Stimulated activated CD4-positive, alpha-beta T cell treated with anti-CD3 and anti-CD28 coated beads, Interleukin-1b, Interleukin-23, amount 100 ng/mL, for 48 hours (primary cell): ENCODE measurements at places on chromosomes 5 and 9.

DNA sequence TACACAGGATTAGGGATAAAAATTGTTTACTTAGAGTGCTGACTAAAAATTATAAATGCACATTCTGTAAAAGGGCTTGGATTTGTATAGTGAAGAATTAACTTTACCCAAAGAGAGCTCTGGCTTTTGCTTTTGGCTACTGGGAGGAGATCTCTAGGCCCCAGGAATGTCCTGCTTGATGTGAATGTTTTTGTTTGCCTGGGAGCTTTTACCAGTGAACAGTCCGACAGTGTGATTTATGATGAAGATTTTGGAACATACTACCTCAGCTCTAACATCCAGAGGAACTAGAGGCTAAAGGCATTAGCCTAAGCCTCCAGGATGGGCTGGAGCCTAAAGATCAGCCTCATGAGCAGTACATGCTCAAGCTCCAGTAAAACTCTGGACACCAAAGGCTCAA, 103.7 kb upstream of the RFX3 start:
- no peak for DNase-seq

- DNase-seq: no peak
These were observed 284.4 kb downstream of the DNAH5 start for GRCh38 chr5:13660072-13660471.

- no peak for DNase-seq
These were observed 51.0 kb downstream of the ADAMTS2 start for GRCh38 chr5:179294131-179294780.

DNA sequence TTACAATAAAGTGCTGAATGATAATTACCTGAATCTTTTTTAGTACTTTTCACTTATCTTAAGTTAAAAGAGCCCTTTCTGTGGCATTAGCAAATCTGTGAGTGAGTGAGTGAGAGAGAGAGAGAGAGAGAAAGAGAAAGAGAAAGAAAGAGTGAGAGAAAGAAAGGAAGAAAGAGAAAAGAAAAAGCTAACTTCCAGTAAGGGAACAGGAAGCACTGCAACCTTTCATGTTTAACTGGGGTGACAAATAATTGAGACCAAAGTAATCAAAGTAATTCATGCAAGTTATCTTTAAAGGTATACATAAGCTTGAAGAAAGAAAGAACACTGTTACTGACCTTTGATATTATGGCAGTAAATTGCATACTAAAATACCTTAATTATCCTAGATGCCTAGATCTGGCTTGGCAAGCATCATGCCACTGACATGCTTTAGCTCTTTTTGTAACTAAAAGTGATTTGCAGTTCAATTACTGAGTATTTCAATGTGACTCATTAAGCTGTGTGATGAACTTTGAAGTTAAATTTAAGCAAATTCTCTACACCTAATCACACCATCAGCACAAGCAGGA, 21.7 kb downstream of the FEM1C start:
- DNase-seq: no peak

DNA sequence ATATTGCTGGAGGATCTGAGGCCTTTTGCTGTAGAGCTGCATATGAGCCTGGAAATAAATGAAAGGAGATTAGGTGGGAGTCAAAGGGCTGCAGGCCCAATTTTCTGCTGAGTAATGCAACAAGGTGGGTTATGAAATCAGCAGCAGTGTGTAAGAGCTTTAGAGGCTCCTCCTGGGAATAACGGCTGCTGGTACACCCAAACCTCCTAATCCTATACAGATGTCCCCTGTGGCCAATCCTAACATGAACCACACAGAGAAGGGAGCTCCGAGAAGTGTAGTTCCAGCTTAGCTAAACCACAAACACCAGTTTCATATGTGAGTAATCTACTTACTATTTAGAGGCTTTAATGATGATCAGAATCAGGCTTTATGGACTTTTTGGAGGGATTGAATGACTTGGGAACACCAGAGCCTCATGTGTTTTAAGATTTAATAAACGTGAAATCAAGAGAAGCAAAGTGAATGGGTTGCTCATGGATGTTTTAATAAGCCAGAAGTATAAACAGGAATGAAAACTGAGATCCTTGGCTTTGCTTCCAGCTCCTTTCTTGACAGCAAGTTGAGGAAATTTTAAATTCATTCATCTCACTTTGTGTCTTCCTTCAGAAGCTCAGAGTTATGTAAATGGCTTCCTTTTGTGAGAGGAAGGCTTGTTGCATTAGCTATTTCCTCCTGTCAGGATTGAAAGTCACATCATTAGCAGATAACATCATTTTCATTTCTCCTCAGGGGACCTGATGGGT, 437.5 kb downstream of the TMEM232 start:
- no peak for DNase-seq

GRCh38 chr9:32426278-32426939, 42.0 kb downstream of the ACO1 start:
- no peak for DNase-seq

DNA sequence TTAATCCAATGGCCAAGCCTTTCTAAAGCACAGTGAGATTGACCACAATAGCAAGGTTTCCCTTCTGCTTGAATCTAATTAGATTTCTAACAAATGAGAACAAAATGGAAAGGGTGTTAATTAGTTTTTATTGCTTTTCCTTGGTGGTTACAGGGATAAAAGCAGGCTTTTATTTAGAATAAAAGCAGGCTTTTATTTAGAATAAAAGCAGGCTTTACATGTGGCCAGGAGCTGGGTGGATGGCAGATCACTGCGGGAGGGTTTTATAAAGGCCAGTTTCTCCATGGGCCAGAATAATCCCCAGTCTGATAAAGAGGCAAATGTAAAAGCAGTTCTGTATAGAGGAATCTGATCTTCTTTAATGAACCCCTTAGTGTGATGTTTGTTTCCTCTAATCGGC, 470.2 kb downstream of the TMEM232 start:
- DNase-seq: no peak

DNA sequence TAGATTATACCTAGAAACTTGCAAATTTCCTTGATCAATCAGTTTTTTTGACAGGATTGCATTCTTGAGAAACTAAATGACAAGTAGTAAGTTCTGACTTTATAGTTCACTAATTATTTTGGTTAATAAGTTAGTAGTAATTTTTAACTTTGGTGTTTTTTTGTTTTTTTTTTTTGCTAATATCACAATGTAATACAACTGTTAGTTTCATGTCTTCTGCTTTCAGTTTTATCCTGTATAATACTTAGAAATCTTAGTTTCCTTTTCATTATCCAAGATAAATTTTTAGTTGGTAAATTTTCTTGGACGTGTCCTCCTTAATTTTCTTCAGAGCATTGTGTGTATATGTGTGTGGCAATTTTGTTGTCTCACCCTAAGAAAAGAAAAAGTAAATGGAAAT, 57.8 kb downstream of the CWC27 start:
- DNase-seq: no peak

GRCh38 chr5:26498972-26499371, 539.4 kb downstream of the CDH9 start:
- no peak for DNase-seq

DNA sequence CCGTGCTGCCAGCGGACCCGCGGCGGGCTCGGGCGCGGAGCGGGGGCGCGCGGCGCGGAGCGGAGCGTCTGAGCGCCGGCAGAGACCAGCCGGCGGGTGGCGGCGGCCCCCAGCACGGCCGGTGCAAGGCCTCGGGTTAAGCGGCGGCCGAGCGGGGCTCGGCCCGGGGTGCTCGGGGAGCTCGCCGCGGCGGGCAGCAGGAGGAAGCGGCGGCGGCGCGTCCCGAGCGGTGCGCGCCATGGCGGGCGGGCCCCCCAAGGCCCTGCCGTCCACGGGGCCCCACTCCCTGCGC, 150 bp downstream of the SNX30 start:
- no peak for DNase-seq

DNA sequence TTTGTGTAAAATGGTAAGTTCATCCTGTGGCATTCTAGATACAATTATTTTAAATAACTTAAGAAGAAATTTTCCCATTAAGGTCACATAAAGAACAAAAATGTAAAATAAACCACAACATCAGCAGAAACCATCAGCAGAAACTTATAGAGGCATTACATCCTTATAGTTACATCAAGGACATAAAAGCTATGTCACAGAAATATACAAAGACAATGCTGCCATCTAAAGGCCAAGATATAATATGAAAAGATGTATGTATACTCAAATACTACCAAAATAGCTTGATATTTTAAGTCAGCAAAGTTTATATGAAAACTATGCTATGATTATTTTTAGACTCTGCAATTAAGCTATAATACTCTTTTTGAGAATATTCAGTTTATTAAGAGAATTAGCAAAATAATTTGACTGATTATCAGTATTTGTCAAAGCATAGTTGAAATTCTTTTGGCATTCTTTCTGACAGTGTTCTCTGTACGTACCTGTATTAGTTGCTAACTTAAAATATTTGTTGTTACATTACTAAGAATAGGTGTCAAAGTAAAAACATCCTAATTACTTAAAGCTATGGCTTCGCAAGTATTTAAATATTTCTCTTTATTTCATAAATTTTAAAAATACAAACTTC, 36.2 kb downstream of the FBXL17 start:
- no peak for DNase-seq

- no peak for DNase-seq
These were observed 411.4 kb downstream of the IRX1 start for GRCh38 chr5:4007001-4007400.

DNA sequence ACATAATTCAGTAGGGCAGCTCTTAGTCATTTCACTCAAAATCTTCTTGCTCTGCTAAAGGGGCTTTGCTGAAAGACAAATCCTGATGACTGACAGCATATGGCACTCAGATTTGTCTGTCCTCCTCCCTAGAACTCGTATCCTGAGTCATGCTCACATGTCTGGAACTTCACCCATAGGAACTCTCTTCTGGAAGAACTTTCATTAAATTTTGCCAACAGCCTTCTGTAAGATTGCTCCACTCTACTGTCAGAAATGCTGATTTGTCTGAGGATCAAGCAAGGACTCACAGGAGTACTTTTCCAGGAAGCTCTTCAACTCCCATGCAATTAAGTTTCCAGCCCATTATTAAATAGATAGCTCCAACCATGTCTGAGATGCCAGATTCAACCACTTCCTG, 59.8 kb upstream of the SNX2 start:
- no peak for DNase-seq

DNA sequence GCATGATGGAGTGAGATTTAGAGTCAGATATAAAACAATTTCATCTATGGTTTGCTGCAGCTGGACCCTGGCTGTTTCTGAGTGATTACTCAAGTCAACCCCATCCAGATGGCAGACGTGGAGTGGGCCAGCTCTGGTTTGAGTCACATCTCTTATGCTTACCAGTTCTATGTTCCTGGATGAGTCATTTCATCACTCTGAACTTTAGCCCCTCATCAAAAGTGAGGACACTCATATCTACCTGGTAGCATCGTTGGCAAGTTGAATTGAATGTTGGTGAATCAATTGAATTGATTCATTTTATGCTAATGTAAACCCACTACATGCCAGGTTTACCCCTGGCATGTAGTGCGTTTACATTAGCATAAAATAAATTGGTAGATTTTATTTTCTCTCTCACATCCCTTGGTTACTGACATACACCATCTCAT, 176.4 kb downstream of the FGF18 start:
- DNase-seq: peak; percentile 34
